ENCODE measurements at places on chromosomes 11 and 22.

- no peak for DNase-seq
These were observed 18.3 kb downstream of the SC5D start for GRCh38 chr11:121310908-121311307.

DNA sequence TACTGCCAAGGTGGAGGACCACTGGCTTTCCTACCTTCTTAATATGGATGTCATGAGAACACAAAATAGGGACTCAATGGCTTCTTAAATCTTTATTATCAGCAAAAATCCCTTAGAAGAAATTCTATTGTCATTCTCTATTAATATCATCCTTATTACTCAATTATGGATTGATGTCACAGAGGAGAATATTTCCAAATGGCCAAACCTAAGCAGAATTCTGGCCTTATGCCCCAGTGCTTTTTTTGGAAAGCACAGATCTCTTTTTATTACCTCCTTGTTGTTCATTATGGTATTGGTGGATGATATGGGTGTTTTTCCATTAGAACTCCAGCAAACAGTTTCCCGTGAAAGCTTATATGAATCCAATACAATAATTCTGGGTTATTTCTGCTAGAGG lies 9.9 kb downstream of the CRTAM start:
- DNase-seq = no peak

DNA sequence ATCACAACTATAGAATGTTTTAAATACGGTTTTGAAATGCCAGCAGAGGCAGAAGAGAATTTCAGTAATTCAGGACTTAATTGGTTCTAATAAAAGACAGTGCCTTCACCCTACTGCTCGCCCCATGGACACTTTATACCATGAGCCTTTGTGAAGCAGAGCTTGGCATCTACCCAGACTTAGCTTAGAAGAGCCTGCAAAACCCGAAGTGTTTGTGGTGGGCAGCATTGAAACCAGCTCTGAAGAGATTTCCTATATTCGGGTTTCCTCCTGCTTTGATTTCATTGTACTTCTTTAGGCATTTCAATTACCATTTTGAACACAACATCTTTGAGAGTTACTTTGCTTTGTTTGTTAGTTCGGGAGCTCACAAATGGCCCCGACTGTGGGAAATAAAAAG lies 185.1 kb upstream of the MTNR1B start:
- no peak for DNase-seq

- DNase-seq = no peak
These were observed 11.0 kb downstream of the XRRA1 start for GRCh38 chr11:74937696-74938475.

DNA sequence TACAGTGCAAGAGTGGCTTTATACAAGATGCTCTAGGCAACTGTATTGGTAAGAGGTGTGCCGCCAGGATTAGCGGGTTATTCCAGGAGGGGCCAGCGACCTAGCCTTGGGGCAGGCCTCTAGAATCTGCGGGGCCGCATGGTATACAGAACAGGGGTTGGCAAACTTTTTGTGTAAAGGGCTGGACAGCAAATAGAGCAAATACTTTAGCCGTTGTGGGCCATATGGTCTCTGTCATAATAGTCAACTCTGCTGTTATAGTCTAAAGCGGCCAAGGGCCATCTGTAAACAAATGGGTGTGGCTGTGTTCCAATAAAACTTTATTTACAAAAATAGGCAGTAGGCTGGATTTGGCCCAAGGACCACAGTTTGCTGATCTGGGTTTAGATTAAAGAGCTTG lies 32.6 kb downstream of the FBLN1 start:
- no peak for DNase-seq

DNA sequence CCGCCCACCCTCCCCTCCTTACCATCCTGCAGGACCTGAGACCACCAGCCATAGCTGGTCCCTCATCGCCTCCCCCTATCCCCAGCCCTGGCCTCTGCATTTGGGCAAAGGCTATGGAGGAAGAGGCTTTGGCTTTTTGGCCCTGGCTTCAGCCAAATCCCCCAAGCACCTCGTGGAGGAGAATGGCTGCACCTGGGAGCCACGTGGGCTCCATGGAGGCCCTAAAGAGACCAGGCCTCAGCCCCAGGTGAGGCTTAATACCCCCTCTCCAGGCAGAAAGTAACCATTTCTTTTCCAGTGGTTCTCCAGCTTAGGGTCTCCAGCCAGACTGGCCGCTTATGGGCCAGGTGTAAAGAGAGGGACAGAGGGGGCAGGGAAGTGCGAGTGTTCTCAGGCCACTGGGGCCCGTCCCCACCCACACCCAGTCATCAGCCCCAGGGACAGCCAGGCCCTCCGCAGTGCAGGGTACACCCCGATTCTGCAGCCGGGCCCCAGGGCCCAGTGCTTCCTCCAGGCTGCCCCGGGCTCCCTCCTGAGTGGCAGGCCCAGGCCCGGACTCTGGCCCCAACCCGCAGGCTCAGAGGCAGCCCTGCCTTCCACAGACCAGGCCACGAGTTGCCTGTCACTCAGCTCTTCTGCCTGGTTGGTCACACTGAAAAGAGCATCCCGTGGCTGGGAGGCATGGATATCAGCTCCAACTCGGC lies 26.4 kb downstream of the CDKN1C start:
- no peak for DNase-seq

DNA sequence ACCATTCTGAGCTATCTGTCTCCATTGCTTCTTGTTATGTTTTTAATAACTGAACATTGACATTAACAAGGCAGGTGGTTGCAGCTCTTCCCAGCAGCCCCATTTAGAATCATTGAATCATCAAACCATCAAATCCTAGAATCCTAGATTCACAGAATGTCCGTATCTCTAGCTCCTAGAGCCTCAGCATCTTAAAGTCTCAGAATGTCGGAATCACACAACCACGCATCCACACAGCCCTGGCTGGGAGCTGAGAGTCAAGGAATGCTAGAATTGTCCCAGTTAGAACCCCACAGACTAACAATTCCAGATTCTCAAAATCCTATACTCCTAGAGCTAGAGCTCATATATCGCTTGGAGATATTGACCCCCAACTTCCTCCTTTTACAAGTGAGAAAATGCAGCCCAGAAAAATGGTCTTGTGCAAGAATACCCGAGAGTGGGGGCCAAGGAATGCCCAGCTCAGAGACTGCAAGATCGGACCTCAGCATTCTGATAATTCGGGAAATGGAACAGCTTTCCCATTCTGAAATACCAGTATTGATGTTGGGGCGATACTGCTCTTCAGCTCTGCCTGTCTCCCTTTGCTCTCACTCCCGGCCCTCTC lies 38.8 kb downstream of the PDE2A start:
- DNase-seq = no peak

- no peak for DNase-seq
These were observed 17.3 kb downstream of the FLI1 start for GRCh38 chr11:128711136-128711535.

GRCh38 chr22:42366806-42367581 lies 65.2 kb downstream of the NFAM1 start:
- DNase-seq = no peak

DNA sequence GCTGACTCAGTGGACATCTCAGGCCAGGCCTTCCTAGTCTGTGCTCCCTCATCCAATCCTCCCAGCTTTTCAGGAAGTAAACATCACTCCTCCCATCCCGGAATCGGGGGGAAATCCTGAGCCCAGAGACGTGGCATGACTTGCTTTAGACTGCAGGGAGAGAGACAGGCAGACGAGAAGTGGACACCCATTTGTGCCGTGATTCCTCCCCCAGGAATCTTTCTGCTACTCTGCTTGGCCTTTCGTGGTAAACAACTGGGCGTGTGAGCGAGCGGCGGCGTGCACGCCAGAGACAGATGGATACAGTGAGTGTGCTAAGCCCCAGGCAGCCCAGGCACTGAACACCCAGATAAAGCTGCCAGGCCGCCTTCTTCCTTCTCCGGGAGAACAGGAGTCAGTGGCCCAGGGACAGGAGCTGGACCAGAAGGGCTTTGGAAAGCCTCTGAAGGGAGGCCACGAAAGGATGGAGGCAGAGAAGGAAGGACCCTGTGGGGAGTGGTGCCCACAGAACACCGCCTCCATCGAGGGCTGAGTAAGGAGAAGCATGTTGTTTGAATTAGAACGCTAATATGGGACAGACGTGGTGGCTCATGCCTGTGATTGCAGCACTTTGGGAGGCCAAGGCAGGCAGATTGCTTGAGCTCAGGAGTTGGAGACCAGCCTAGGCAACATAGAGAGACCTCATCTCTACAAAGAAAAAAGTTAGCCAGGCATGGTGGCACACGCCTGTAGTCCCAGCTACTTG lies 53.0 kb upstream of the PRR5 start:
- DNase-seq = no peak

DNA sequence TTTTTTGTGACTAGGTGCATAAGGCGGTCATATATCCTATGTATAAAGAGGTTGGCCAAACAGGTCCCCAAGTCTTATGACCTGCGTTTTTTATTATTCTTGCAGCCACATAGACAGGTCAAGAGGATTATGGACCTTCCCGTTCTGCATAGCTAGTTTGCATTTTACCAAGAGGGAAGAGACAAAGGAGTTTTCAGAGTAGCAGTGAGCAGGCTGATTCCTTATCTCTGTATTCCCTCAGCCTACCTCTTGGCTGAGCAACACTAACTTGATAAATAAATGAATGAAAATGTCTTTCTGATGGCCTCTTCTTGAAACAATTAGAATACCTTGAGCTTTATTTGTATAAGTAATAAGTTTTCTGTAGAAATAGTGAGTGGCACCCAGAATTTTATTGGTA lies 180.5 kb downstream of the WNT11 start:
- no peak for DNase-seq

GRCh38 chr11:84671325-84671999 lies 955.7 kb downstream of the DLG2 start:
- no peak for DNase-seq

GRCh38 chr22:27433585-27434190 lies 367.9 kb downstream of the MN1 start:
- DNase-seq = no peak

DNA sequence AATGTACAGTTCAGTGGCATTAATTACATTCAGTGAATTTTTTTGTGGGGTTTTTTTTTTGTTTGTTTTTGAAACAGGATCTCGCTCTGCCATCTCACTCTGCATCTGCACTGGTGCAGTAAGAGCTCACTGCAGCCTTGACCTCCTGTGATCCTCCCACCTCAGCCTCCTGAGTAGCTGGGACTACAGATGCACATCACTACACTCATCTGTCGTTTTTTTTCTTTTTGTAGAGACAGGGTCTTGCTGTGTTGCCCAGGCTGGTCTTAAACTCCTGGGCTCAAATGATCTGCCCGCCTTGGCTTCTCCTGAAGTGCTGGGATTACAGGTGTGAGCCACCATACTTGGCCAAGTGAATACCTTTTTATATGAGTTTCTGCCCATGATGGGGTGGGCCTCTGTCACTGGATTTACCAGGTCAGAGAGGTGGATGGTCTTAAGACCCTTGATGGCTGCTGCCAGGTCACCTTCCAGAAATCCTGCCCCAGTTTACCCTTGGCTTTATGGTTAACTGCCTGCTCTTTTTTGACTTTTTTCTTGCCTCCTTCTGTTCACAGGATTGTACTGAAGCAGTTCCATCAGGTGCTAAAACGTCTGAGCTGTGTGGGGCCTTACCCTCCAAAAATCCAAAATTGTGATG lies 22.6 kb downstream of the BCR start:
- DNase-seq = no peak

DNA sequence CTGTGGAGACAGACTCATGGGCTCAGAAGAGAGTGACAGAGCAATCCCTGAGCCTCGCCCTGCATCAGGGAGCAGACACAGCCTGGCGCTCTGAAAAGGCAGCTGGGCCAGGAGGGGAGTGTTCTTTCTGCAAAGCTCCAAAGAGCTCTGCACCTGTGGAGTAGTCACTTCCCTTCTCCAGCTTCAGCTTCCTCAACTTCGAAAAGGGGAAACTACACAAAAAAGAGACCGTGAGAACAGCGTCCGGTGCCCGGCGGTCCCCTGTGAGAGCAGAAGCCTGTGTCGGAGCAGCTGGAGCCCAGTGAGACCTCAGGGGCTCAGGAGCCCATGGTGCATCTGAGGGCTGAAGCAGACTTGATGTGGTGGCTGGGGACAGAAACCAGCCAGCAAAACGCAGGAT lies 35.1 kb downstream of the TP53I11 start:
- no peak for DNase-seq
